ENCODE measurements at places on chromosomes 16 and 17.

DNA sequence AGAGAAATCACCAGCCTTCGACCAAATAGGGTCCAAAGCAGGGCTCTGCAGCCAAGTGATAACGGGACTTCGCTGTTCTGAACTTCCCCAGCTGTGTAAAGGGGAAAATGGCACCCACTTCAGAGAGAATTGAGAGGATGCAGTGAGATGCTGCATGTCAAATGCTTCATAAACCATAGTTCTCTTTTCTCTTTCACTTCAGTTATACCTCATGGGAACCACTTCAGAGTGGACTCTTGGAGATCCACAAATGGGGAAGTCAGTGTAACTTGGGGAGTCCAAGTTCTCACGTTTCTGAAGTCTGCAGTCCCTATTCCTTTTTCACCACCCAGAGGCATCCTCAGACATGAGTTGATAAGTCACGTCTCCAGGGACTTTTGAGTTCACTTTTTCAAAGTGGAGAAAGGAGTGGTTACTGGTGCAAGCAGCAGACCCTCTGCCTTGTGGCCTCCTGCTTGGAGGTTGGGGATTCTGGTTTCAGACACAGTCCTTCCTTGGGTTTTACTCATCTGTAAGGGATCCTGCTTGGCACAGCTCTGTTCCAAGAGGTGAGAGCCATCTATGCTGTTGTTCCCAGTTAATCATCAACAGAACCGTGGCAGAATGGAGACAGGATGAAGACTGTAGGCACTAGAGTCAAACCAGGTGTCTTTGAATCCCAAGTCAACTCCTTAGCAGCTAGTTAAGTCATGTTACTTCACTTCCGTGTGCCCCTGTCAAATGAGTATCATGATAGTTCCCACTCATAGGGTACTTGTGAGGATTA, 123.4 kb upstream of the NOL11 start:
- DNase-seq, result no peak

DNA sequence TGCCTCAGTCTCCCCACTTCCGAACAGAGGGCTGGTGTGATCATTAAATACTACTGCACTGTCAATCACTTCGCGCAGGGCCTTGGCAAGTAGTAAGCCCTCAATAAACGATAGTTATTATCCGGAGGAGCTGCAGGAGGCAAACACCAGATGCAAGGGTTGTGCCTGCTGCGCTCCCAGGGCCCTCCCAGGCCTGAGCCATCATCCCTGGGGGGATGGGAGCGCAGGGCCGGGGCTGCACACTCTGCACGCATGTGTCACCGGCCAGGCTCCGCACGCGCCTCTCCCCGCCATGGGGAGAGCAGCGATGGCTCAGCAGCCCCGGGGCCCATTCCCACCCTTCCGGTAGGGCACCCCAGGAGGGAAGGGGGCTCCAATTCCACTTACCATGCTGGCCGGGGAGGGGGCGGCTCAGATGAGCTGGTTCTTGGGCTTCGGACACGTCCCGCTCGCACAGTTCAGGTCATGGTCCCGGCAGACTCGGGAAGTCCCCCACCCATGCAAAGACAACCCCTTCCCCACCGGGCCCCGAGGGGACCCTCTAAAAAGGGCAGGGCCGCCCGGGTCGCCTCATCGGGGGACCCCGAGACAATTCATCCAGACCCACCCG, 681 bp downstream of the XPO6 start:
- peak; percentile 44 for DNase-seq

- no peak for DNase-seq
Measured at GRCh38 chr17:42421507-42422338, 1.3 kb downstream of the CAVIN1 start.

DNA sequence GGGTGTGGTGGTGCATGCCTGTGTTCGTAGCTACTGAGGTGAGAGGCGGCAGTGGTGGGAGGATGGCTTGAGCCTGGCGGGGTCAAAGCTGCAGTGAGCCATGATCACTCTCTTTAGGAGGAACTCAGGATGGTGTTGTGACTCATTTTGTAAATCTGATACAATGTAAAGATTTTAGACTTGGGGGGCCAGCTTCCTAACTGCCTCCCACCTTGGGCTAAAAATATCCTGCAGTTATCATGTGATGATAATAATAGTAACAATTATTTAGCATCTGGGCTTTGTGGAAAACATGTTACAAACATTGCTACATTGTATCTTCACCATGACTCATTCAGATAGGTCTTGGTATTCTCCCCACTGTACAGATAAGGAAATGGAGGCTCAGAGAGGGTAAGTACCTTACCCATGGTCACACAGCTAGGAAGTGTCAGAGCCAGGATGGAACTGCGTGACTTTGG, 7.4 kb downstream of the CTNS start:
- no peak for DNase-seq

GRCh38 chr17:63675607-63676546, 24.0 kb downstream of the LIMD2 start:
- DNase-seq, result no peak

- no peak for DNase-seq
Measured at GRCh38 chr16:89842471-89843408, 14.5 kb downstream of the SPIRE2 start.

DNA sequence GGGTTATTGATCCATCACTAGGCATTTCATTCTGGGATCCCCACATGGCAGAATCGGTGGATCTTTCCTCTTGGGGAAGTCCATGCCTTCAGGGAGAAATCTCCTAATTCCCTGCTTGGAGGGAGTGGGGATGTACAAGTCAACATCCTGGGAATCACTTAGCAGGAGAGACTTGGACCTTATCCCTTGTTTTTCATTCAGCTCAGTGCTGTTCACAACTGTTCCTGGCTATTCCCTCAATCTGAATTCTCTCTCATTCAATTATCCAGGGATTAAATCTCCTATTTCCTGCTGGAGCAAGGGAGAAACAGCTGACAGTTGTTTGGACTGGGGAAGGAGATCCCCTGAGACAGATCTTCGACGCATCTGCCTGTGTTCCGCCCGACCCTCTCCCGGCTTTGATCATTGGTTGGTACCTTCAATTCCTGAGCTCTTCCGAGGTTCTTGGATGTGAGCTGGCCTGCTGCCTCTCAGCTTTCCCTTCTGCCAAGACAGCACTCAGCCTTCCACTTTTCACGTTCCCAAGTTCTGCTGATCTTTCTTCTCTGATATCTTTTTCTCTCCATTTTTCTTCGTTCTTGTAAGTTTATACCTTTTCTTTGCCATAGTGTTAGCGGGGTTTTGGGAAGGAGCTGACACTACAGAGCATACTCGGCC, 115.4 kb upstream of the GNAO1 start:
- DNase-seq, result no peak

DNA sequence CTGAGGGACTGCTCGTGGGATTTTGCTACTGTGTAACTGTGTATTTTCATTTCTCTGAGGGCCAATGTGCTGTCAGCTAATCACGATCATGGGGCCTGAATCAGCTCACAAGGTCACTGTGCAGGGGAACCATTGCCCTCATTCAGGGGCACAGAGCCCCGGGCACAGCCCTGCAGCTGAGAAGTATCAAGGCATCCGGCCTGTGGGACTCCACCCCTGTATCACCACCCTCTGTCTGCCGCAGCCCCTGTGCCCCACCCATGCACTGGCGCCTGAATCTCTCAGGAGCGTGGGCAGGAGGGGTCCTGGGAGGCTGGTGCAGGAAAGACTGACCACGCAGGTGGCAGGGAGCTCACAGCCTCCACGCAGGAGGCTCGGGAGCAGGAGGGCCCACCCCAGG, 43.4 kb upstream of the RASD1 start:
- DNase-seq, result no peak

- DNase-seq, result no peak
Measured at GRCh38 chr16:21101631-21102420, 48.8 kb downstream of the DNAH3 start.

GRCh38 chr16:22093331-22093730, 990 bp downstream of the VWA3A start:
- no peak for DNase-seq

DNA sequence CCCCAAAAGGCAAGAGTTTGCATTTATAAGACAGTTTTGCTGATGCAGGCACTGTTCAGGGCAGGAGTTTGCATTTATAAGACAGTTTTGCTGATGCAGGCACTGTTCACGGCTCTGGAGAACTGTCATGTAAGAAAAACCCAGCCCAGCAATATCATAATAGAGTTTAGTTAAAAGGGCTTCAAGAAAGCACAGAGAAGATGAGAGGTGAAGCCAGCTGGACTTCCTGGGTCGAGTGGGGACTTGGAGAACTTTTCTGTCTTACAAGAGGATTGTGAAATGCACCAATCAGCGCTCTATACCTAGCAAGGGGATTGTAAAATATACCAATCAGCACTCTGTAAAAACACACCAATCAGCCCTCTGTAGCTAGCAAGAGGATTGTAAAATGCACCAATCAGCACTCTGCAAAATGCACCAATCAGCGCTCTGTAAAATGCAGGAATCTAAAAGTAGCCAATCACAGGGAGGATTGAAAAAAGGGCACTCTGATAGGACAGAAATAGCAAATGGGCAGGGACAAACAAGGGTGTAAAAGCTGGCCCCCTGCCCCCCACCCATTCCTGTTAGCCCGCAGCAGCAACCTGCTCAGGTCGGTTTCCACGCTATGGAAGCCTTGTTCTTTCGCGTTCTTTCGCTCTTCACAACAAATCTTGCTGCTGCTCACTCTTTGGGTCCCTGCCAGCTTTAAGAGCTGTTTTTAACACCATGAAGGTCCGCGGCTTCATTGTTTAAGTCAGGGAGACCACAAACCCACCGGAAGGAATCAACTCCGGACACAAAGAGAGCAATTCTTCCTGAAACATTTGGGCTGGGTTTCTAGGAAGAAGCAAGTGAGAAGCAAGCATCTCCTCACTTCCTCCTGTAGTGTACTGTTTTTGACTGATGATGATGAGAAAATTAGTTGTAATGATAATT, 1.8 kb upstream of the CBX1 start:
- DNase-seq, result no peak

GRCh38 chr17:82236142-82236971, 7.5 kb downstream of the SLC16A3 start:
- DNase-seq, result no peak

GRCh38 chr16:56344518-56345405, 80.6 kb downstream of the AMFR start:
- no peak for DNase-seq

GRCh38 chr17:74871356-74872076, 1.3 kb downstream of the FDXR start:
- DNase-seq, result no peak

DNA sequence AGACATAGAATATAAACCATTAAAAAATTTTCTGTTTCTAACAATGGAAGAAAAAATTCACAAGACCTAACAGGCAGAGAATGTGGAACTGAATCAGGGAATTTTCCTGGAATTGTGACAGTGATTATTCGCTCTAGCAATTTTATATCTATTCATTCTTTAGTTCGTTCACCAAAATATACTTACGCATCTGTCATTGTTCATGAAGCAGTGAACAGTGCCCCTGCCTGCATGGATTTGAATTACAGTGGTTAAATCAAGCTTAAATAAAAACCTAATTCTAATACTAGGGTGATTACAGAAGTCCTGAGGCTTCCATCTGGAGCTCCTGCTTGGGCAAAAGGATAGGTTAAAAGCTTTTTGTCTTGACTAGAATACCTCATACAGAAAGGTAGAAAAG, 48.6 kb downstream of the ABCA8 start:
- no peak for DNase-seq

GRCh38 chr16:84369105-84369504, 767 bp downstream of the ATP2C2 start:
- no peak for DNase-seq

DNA sequence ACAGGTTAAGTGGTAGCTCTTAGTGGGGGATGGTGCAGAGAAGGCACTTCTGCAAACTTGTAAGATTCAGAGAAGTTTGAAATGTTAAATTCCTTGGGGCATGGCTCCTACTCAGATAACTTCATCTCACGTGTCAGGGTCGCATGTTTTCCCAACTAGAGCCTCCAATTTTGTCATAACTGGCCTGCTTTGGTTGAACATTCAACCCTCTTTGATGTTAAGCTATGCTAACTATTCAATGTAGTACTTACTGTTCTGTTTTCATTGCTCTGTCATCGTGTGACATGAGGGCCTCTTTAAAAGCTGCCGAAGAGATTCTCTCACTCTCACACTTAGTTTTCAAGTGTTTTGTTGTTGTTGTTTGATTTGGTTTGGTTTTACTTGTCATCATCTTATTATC, 280.8 kb downstream of the CDH11 start:
- no peak for DNase-seq

DNA sequence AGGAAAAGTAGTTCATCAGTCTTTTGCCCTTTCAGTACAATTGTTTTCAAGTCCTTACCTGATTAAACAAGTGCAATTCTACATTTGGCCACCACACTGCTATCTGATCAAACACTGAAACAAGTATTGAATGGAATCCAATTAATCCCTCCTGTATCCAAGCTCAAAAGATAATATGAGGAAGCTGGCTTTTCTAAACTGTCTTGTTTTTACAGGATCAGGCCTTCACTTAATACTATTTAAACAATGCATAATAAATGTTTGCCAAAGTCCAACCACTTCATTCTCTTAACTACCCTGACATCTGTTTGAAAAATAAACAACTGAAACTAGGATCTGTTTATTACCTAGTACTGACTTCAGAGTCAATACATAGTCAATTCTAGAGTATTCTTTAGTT, 131.6 kb downstream of the MRTFB start:
- peak; percentile 59 for DNase-seq

DNA sequence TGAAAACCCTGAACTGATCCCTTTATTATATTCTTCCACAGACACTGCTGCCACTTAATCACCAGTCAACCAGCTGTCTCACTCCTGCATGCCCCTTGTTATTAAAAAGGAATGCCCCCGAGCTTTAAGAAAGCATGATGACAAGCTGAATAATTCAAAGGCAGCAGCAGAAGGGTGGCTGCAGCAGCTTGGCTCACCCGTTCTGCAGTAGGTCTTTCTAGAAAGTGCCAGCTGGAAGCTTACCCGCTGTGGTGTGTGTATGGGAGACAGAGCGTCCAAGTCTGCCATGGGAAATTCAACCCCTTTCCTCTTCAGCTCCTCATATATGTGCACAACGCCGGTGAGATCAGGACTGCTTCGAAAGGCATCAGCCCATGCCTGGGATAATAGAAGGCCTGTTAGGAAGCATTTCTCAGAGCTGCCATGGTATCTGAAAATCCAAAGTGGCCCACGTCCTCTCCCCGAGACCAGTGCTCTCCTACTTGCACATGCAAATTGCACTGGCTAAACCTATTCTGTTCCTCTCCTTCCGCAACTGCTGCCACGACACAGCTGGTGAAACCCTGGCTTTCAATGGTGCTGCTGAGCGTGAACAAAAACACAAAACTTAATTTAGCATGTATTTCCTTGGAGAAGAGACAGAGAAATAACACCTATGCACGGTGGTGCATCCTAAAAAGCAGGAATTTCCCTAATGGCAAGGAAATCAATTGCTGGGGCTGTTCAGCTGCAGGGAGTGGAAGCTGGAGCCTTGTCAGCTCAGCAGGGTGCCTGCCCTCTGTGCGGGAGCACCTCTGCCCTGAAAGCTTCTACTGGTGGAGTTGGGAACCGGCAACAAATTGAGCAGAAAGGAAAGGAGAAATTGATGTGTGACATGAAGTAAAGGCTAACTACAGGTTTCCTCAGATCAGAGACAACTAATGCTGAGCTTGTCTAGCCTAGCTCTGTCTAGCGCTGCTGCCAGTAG, 47.9 kb upstream of the SREBF1 start:
- DNase-seq, result no peak

GRCh38 chr16:19523184-19523558, 571 bp upstream of the CCP110 start:
- no peak for DNase-seq
